Activated naive CD8-positive, alpha-beta T cell treated with anti-CD3 and anti-CD28 coated beads for 36 hours (primary cell): ENCODE measurements at places on chromosomes 1 and 21.

GRCh38 chr1:85274969-85275453 is 1.4 kb downstream of the BCL10 start:
- no peak for DNase-seq

DNA sequence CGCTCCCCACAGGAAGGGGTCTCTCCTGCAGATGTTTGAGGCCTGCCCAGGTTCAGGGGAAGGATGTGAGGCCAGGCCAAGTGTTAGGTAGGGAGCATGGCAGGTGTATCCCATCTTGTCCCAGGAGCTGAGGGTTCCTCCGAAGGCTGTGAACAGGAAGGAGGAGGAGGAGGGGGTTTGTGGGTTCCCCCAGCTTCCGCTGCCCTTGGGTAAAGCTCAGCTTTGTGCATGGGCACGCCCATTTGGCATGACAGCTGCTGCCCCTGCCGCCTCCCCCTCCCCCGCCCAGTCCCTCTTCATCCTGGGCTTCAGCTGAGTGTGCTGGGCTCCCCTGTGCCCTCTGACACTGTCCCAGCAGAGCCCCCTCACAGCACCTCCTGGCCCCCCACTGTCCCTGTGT is 25.5 kb downstream of the TNFRSF8 start:
- peak; percentile 43 for DNase-seq

DNA sequence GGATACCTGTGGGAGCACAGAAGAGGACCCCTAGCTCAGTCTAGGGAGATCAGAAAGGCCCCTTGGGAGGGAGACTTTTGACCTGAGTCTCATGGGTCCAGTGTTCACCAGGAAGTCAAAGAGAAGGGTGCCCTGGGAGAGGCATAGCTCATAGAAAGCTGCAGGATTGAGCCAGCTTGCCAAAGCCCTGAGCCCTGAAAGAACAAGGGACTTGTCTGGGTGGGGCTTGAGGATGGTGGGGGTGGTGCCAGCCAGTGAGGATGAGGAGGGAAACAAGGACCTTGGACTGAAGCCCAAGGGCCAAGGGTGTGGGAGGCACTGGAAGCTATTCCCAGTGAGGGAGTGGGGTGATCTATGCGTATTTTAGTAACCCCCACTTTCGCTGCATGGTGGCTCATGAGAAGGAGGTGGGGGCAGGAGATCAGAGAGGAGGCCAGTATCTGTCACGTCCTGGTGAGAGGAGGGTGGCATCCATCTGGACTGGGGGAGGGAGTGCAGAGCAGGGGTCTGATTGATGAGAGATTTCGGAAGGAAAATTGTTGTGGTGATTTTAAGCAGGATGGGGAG is 28.4 kb downstream of the DMBX1 start:
- no peak for DNase-seq

- DNase-seq: no peak
Measured at GRCh38 chr1:35506960-35507912, 50.0 kb downstream of the KIAA0319L start.

DNA sequence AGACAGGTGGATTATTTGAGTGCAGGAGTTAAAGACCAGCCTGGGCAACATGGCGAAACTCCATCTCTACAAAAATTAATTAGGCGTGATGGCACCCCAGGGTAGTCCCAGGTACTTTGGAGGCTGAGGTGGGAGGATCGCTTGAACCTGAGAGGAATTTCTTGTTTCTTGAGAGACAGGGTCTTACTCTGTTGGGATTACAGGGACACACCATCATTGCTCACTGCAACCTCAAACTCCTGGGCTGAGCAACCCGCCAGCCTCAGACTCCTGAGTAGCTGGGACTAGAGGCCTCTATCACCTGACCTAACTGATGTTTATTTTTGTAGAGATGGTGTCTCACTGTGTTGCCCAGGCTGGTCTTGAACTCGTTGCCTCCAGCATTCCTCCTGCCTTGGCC is 24.8 kb downstream of the DHX9 start:
- DNase-seq: no peak

GRCh38 chr1:216836316-216836715 is 113.1 kb upstream of the ESRRG start:
- no peak for DNase-seq

- no peak for DNase-seq
Measured at GRCh38 chr1:69700770-69701169, 133.0 kb downstream of the LRRC7 start.

DNA sequence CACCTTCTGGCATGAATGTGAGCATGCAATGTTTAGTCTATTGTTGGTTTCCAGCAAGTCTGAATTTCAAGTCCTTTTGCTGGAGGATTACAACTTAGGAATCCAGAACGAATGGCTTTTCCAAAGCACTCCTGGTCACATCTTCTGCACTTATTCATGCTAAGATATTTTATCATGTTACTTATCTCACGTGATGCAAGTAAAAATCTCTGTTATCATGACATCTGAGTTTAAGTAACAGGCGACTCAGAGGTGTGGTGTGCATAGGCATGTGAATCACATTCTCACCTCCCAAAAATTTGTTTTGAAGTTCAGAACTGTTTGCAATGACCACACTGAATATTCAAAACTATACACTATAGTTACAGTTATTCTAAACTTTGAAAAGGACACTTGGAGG is 204.8 kb upstream of the FGGY start:
- no peak for DNase-seq

- DNase-seq: no peak
Measured at GRCh38 chr21:19510653-19511052, 1107.1 kb upstream of the TMPRSS15 start.

GRCh38 chr1:83912876-83913275 is 86.1 kb downstream of the TTLL7 start:
- no peak for DNase-seq

GRCh38 chr1:210407207-210407886 is 78.6 kb downstream of the HHAT start:
- peak; percentile 67 for DNase-seq

DNA sequence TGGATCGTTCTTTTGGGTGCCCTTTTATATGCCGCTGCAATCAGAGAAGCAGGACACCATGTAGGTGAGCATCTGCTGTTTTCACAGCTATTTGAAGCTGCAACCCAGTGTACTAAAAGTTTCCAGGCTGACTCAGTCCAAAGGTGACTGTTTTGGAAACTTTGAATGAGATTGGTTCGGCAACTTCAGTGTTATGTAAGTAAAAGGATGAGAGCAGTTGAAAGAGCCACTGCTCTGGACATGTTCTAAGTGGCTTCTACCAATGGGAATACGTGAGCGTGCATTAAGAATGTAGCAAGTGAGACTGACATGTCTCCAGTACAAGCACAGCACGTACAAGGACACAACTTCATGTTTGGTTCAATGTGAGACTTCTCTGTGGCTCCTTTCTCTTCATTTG is 55.6 kb downstream of the DDR2 start:
- no peak for DNase-seq

GRCh38 chr1:29639741-29640427 is 403.6 kb downstream of the PTPRU start:
- no peak for DNase-seq

DNA sequence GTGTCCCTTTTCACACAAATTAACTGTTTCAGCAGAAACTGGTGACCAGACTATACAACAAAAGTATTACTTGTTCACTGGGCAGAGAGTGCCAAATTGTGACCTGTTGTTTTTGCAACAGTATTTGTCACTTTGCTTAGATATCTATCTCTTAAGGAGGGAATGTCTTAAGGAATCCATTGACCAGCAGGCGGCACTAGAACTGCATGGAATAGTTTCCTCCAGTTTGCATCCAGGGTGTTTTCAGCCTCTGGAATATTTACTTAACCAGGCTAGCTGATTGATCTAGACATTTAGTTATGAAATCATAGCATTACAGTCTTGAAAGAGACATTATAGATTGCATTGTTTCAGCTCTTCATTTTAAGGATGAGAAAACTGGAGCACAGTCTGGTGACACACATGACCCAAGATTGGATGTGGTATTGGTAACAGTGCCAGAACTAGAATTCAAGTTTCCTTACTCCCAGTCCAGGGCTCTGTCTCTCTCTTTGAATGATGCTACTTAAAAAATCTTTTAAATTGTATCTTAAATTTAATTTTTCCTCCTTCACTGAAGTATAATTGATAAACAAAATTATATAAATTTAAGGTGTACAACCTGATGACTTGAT is 16.9 kb downstream of the RPTN start:
- no peak for DNase-seq

- DNase-seq: no peak
Measured at GRCh38 chr21:23398726-23399125, 2208.6 kb downstream of the MRPL39 start.

- DNase-seq: no peak
Measured at GRCh38 chr1:159958719-159959380, 4.8 kb upstream of the SLAMF9 start.

DNA sequence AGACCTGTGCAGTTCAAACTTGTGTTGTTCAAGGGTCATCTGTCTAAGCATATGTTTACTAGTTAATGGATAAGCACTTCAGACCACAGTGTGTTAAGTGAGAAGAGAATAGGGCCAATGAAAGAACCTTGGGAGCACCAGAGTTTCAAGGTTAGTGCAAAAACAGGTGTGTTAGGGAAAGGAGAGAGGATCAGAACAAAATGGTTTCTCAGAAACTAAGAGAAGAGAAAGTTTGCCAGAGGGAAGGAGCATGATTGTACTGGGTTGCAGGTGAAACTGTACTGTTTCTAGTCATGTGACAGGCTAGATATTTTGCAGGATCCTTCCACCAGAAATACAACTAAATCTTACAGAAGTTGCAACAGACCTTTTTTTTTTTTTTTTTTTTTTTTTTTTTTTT is 23.3 kb downstream of the RPRD2 start:
- DNase-seq: no peak

- no peak for DNase-seq
Measured at GRCh38 chr1:63854091-63854490, 80.3 kb downstream of the ROR1 start.

DNA sequence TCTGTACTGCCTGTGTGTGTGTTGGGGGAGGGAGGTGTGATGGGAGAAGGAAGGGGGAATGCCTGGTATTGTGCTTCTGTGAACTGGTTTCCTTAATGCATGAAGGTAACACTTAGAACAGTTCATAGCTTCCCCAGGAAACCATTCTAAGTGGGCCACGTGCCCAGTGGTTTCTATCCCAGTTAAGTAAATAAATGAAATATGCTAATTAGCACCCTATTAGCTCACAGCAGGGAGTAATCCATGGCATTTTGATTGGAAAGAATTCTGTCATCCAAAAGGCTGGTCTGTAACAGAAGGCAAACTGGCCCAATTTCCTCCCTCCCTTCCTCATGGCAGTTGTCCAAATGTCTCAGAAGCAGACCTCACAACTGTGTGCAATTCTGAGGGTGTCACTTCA is 199.3 kb downstream of the TTLL7 start:
- no peak for DNase-seq

DNA sequence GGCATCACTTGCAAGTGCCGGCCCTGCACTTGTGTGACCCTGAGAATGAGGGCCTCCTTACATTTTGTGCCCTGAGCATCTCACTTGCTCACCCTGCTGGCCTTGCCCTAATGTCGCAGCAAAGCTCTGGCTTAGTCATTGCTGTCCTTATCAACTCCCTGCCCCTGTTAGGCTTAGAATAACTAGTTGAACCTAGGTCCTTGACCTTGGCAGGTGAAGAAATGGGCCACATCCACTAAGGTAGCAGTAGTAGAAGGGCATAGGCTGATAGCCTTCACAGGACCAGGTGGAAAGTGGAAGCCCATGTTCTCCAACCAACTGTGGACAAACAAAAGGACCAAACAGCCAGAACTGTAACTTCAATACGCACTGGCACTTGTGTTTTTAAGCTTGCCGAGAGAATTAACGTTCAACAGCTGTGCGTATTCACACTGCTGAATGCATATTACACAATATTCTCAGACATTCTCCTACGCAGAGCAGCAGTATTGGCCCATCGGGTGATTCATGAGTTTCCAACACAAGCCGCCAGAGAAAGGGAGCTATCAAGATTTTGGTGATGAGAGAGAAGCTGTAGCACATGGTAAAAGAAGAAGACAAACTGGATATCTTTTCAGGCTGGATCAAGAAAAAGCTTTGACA is 27.7 kb upstream of the PTGFRN start:
- peak; percentile 39 for DNase-seq

DNA sequence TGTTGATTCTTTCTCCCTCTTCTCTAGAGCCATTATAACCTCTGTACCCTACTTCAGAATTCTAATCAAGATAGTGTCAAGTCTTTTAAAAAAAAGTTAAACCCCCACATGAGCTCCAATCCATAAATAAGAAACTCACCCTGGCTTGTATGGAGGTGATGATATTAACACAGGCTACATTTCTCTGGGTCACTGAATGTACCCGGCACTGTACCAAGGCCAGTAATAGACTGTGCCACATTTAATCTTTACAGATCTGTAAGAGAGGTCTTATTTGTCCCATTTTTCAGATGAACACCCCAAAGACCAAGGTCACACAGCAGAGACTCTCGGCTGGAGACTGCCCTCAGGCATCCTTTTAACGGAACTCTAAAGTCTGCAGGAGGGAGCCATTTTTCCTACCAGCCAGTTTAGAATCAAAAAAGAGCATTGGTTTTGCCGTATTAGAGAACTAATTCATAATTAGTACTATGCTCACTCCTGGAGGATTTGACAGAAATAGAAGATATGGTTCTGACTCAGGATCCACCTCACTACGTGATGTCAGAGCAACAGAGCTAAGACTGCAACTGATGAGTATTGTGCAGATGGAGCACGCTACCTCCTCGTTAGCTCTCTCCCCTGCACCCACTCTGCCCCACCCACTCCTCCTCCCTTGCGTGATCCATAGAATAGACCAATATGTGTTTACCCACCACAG is 217.2 kb upstream of the HOOK1 start:
- DNase-seq: no peak

GRCh38 chr1:14441302-14441741 is 157.2 kb upstream of the KAZN start:
- DNase-seq: no peak

DNA sequence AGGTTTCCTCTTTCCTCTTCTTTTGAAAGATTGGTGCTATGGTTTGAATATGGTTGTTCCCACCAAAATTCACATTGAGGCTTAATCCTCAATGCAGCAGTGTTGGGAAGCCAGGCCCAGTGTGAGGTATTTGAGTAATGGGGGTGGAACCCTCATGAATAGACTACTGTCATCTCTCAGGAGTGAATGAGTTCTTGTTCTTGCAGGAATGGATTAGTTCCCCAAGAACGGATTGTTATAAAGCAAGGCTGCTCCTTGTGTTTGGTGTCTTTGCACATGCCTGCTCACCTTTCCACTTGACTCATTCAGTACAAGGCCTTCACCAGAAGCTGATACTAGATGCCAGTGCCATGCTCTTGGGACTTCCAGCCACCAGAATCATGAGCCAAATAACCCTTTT is 223.2 kb downstream of the BACH1 start:
- no peak for DNase-seq

DNA sequence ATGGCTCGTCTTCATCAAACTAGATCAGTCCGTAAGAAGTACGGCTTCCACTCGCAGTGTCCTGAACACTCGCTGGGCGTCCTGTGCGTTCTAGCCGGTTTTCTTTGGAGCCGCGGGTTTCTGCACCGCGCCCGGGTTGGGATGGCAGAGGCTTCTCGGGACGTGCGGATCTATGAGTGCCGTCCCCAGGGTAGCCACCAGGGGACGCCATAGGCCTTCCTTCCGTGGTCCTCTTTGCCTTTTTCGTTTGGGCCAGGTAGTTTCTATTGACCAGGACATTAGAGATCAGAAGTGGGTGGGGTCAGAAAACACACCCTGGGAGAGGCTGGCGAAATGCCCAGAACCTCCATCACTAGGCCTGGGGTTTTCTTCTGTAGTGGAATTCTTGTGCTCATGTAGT is 273.8 kb downstream of the FAM72C start:
- DNase-seq: peak; percentile 6

GRCh38 chr21:27425172-27425571 is 458.3 kb upstream of the ADAMTS5 start:
- DNase-seq: no peak

GRCh38 chr1:215568299-215568692 is 1.2 kb downstream of the KCTD3 start:
- DNase-seq: no peak

- no peak for DNase-seq
Measured at GRCh38 chr1:43912607-43913006, 21.0 kb upstream of the ARTN start.
